Urinary bladder (tissue), 4 donors: ENCODE measurements at places on chromosomes 5 and 9. TPM values are rescaled to one million over a fixed set of nuclear protein-coding genes. Genes with fewer than 3 reads are reported as not detected.

The NFX1 gene
- 21.9 TPM for polyA plus RNA-seq

The IGFBPL1 gene
- 1.6 TPM for polyA plus RNA-seq

The RMND5B gene
- 48.3 TPM for polyA plus RNA-seq

DNA sequence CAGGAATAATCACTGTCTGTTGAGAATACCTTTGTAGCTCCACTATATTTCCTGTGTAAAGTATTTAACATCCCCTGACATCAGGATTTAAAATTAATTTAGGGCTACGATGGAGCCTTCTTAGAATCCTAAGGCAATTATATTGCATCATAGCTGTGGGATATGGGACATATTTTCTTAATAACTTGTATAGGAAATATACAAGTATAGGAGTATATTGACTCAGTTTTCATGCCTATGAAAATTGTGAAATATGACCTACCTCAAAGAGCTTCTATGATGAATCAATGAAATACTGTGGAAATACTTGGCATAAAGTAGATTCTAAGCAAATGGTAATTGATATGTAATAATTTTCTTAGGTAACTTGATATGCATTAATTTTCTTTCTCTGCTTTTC is 221.0 kb upstream of the KLF4 start:
- no peak for DNase-seq

DNA sequence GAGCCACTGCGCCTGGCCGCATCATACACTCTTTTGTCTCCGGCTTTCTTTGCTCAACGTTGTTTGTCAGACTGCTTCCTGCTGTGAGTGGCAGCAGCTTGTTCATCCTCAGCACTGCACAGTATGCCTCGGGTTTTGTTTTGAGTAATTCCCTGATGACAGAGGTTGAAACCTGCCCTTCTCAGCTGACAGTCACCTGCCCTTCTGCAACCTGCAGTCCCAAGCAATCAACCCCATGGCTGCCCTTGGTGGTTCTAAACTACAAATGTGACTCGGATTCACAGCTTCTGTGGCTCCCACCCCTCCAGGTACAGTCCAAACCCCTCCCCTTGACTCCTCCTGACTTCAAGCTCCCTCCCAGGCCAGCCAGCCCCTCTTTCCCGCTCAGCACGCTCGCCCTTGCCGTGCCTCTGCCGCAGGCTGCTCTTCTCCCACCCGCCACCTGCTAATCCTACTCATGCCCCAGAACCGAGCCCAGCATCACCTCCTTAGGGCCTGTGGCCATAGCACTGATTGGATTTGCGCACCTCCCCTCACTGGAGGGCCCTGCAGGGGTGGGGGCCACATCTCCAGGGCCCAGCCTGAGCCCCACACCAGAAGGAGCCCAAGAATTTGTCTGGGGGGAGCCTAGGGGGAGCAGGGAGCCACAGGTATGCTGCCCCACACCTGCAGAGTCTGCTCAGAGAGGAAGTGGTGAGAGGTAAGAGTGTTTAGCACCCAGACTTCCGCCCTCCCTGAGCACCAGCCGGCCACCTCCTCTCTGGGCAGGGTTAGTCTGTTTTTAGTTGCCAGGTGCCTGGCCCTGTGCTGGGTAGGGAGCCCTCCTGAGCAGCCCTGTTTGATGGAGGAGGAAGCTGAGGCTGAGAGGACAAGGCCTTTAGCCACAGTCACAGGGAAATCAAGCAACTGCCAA is 10.1 kb downstream of the EEIG1 start:
- no peak for DNase-seq

- no peak for DNase-seq
Measured at GRCh38 chr9:70924895-70925547, 196.4 kb downstream of the TRPM3 start.
